ENCODE measurements at places on chromosomes 16 and 17.
A peak's percentile ranks its signal among the peaks of the same experiment; 100 is the strongest.

DNA sequence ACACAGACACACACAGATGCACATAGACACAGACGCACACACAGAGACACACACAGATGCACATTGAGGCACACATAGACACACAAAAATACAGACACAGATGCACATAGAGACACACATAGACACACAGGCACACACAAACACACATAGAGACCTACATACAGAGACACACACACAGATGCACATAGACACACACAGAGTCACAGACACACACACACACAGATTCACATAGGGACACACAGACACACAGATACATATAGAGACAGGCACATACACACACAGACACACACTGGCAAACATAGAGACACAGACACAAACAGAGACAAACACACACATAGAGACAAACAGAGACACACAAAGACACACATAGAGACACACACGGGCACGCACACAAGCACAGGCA is 9.9 kb upstream of the GCGR start:
- no peak for DNase-seq

DNA sequence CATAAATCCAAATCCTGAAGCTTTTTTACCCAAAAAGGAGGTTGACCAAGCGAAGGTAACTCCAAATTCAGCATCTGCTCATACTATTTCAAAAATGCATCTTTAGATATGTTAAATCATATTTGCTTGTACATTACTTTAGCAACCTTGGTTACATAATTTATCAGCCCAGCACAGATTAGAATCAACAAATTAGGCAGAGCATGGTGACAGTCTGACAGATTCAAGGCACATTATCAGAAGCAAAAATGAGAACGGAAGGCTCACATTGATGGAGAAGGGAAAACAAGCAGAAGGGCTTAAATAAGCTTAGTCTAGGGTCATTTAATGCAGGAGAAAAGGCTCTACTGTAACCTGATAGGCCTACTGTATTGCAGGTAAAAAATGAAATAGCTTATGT is 3.9 kb upstream of the KCNJ2 start:
- DNase-seq, result no peak

GRCh38 chr17:6910987-6911603 is 79.6 kb upstream of the TEKT1 start:
- DNase-seq, result no peak

DNA sequence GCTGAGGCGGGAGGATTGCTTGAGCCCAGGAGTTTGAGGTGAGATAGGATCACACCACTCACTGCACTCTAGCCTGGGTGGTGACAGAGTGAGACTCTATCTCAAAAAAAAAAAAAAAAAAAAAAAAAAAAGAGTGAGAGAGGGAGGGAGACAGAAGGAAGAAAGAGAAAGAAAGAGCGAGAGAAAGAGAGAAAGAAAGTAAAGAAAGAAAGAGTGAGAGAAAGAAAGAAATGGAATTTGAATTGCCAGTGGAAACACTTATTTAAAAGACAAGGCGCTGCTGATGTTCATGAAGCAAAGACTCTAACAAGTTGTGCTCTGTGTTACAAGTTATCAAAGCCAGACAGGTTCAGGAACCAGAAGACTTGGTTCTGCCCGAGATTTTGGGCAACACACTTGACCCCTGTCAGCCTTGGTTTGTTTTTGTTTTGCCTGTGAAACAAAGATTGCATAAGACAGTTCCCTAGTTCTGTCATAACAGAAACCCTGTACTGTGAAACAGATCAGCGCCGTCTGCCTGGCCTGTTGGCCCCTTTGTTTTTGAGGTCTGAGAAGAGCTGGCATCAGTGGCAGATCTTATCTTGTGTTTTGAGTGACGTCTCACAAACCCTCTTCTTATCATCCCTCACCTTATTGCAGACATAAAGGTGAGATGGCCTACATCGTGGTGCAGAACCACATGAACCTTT is 55.4 kb upstream of the ENDOV start:
- no peak for DNase-seq

DNA sequence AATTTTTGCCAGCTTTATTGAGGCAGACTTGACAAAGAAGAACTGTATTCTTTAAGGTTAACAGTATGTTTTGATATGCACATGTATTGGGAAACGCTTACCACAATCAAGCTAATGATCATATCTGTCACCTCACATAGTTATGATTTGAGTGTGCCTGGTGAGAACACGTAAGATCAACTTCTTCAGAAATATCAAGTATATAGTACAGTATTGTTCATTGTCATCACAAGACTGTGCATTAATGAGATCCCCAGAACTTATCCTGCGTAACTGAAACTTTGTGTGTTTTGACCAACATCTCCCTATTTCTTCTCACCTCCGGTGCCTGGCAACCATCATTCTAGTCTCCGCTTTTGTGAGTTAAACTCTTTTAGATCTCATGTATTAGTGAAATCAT is 756.4 kb upstream of the EEF2KMT start:
- DNase-seq, result no peak

DNA sequence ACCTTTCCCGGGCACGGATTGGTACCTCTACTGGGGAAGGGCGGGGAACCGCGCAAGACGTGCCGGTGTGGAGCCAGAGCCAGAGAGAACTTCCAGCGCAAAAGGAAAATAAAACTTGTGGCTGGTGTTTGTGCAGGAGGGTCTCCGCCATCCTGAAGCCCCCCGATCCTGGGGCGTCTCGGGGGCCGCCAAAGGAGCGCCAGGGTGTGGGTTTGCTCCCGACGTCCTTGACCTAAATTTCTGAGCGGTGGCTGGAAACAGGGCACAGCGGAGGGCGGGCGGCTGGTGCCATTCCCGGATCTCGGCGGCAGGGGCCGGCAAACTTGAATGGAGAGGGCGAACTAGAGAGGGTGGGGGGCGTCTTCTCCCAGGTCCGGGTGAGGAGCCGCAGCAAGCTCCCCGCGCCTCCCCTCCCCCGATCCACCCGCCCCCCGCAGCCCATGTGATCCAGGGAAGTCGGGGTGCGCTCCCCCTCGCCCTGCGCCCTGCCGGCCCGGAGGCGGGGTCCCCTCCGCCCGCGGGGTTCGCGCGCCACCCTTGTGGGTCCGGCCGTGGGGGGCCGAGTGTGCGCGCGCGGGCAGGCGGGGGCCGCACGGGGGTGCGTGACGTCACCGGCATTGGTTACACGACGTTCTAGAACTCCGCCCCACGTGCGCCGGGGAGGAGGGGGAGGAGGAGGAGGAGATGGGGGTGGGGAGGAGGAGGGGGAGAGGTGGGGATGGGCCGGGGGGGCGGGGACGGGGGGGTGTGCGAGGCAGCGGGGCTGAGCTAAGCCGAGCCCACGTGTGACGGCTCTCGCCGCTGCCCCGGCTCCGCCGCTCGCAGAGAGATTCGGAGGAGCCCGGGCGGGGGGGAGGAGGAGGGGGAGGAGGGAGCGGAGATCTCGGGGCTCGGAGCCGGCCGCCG is at the start of gene MSI2:
TSS of gene MSI2 (plus strand) at position 748 of the 906 bp plus-strand sequence. CDS start 220 bp downstream, outside the sequence.
- DNase-seq, result peak; percentile 83

- DNase-seq, result no peak
Measured at GRCh38 chr17:80252871-80253270, 7.8 kb upstream of the RNF213 start.

DNA sequence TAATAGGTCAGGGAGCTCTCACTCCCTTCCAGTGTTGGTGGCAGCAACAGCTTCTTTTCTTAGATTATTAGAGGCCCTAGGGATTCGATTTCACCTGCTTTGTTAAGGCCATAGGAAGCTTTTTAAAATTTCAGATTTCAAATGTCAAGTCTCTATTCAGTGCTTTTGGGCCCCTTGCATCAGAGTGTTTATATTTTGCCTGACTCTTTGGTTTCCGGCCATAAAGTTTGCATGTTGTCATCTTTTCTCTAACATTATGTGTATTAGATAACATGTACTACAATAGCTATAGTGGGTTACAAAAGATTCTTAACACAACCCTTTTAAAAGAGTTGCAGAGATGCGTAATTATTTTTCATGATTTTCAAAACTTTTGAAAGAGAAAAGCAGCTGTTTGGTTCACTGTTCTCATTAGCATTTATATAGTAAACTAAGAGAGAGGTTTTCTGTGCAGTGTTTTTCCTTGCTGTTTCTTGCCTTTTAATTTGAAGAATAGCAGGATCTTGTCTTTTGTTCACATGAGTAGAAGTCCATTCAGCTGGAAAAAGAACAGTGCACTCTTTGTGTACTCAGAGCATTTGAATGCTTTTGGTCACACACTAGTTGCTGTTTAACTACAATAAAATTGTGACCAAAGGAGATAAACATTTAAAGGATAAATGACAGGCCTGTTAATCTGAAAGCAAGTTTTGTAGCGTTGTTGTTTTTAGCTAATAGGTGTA is 52.5 kb downstream of the FTO start:
- no peak for DNase-seq

DNA sequence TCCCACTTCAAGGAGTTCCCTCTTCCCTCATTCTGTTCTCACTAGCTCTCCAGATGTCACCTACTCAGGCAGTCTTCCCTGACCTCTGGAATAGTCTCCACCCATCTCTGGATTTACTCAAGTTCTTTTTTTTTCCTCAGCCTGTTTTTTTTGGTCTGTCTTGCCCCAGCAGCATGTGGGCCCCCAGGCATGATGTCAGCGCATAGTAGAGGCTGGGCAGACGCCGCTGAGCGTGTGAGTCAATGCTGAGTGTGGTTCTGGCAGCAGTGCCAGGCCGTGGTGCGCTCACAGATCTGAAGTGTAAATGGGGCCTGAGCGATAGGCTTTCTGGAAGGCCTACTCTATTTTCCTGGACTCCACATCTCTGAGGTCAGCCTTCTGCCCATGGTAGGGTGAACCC is 2.7 kb upstream of the KCNJ18 start:
- peak; percentile 38 for DNase-seq

DNA sequence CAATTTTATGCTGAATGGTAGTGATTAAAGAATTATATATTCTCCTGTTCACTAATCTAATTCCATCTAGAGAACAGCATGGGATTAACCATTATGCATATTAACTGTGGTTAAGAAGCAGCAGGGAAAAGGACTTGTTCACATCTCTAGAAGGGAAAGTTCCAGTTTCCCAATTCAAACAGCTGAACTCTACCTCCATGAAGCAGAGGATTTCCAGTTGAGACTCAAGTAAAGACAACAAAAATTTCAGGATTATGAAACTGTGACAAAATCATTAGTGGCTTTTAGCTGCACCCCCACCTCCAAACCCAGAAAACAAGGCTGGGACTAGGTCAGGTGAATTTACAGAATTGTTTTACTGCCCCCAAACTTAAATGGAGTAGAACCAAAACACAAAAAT is 73.6 kb downstream of the USP32 start:
- DNase-seq, result no peak

- no peak for DNase-seq
Measured at GRCh38 chr16:81221731-81222130, 16.8 kb upstream of the BCO1 start.

GRCh38 chr17:48484850-48485249 is 46.0 kb downstream of the HOXB1 start:
- no peak for DNase-seq

DNA sequence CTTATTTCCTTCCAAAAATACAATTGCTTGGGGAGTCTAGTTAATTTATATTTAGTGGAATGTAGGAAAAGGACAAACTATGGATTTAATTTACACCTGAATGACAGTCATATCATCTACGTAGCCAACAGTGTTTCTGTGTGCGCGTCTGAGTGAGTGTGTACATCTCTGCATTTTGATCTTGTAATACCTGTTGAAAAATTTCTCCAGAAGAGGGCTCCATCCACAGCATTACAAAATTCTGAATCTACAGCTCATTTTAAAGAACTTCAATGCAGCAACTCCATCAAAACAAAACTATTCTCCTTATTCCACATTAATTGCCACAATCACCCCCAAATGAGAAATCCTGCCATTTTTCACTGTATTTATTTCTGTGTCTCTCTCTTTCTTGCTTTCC is 3.9 kb downstream of the CDH13 start:
- no peak for DNase-seq

DNA sequence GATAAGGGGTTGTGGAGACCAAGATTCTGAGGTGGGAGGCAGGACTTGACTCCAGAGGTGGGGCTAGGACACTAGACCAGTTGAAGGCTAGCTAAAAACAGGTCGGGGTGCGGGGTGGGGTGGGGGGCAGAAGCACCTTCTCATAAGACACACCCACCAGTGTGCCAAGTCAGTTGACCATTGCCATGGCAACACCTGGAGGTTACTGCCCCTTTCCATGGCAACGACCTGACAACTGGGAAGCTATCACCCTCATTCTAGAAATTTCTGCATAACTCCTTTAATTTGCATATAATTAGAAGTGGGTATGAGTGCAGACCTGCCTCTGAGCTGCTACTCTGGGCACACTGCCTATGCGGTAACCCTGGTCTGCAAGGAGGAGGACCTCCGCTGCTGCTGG is 53.9 kb upstream of the ALOX12 start:
- DNase-seq, result no peak

DNA sequence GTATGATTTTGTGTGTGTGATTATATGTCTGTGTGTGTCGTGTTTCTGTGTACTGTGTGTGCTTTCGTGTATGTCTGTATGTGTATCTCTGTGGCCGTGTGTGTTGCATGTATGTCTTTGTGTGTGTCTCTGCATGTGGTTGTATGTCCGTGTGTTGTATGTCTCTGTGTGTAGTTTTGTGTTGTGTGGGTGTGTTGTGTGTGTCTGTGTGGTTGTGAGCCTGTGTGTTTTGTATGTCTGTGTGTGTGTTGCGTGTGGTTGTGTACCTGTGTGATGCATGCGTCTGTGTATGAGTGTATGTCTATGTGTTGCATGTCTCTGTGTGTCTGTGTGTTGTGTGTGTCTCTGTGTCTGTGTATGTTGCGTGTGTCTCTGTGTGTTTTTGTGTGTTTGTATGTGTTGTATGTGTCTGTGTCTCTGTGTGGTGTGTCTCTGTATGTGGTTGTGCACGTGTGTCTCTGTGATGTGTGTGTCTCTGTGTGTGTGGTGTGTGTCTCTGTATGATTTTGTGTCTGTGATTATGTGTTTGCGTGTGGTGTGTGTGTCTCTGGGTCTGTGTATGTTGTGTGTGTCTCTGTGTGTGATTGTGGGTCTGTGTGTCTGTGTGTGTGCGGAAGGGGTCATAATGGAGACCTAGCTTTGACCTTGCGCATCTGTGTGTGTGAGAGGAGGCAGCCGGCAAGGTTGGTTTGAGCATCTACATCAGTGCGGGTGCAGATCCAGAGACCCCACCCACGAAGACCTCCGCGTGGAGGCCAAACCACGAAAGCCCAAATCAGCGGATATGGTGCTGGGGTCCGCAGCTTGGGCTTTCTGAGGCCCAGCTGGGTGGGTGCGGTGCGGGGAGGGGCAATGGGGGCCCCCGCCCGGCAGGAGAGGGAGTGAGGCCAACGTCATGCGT is 212.6 kb upstream of the GSE1 start:
- DNase-seq, result no peak

GRCh38 chr16:14300705-14301168 is 229.6 kb downstream of the MRTFB start:
- DNase-seq, result peak; percentile 49

GRCh38 chr16:87702325-87702811 is 63.4 kb downstream of the KLHDC4 start:
- no peak for DNase-seq

DNA sequence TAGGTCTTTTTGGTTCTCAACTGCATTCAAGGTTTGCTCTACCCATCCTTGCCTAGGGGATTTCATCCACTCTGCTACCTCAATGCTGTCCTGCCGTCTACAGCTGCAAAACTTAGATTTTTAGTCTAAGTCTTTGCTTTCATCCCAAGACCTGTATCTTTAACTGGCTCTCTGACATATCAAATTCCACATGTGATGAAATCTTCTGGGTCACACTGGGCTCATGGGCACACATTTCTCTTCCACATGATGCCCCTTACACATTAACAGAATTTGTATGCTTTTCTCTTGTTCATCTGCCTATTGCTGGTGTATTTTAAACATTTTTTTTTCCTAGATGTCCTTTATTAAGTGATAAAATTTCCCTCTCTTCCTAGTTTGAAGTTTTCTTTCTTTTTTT is 39.6 kb downstream of the MAF start:
- no peak for DNase-seq
